ENCODE measurements at places on chromosomes 2 and 18.
A peak's percentile ranks its signal among the peaks of the same experiment; 100 is the strongest.

DNA sequence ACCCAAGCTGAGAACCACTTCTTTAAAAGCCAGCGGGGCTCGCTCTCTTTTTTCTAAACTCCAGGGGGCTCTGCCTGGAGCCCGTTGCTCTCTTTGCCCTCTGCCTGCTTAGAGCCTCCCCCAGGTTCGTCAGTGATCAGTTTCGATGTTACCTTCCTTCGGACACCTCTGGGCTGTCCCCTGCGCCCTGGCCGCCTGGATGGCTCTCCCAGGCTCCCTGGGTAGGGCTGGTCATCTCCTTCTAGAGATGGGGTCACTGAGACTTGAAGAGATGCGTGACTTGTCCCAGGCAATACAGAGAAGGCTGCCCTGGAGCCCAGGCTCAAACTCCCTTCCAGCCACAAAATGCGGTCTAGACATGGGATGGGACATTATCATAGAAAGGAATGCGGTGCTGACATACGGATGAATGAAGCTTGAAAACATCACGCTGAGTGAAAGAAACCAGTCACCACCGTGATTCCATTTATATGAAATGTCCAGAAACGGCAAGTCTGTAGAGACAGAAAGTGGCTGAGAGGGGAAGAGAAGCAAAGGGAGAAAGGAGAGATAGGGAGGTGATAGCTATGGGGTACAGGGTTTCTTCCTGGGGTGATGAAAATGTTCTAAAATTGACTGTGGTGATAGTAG is 14.6 kb downstream of the KCNF1 start:
- DNase-seq: no peak

- peak; percentile 50 for DNase-seq
Measured at GRCh38 chr18:39571511-39571910, 2005.9 kb upstream of the CELF4 start.

DNA sequence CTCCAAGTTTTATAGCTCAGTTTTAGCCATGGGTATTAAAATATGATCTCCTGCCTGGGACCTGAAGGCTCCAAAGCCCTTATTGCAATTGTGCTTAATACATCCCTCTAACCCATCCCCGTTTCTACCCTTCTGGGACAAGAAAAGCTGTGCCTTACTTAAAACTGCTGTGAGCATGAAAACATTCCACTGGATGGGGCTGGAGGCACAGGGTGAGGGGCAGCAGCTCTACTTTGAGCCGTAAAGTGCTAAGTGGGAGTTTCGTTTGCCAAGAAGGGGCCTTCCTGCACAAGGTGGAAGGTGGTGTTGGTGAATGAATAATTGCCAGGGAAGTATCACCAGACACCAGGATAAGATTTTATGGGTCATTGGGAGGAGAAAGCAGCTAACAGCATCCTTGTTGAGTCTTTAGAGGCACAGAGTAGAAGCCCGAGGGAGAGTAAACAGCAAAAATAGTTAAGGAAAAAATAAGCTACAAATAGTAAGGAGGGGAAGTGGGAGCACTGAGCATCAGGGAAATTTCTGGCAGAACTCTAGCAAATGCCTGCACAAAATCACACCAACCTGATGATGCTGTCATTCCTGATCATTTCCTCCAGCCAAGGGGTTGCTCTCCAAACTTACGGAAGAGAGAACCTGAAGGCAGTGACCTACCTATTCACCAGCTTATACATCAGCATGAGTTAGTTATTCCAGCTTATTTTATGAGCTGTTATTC is 218.4 kb downstream of the MREG start:
- no peak for DNase-seq

DNA sequence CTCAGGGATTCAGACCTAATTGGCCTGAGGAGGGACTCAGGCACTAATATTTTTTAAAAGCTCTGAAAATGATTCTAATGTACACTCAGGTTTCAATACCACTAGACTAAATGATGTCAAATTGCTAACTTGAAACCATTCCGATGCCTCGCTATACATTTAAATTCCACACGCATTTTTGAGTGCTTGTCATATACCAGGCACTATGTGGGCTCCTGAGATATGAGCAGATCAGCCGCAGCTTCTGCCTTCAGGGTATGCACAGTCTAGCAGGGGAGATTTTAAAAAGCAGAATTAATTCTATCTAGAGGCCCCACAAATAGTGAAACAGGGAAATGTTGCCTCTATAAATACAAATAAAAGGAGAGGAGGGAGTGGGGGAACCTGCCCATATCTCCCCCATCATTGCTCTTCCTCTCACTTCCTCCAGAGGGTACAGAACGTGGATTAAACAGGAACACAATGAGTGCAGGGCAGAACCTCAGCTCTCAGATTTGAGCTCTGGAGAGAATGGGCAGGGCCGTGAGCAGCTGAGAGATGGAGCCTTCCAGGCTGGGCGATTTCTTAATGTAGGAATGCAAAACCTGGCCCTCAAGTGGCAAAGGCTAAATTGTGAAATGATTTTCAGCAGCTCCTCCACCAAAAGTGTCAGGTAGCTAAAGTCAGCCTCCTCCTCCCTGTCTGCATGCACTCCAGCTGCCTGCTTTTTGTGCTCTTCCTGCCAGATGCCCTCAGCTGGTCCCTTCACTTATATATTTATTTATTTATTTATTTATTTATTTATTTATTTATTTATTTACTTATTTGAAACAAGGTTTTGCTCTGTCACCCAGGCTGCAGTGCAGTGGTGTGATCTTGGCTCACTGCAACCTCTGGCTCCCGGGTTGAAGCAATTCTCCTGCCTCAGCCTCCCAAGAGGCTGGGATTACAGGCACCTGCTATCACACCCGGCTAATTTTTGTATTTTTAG is 24.6 kb upstream of the LBH start:
- no peak for DNase-seq

GRCh38 chr2:109451671-109452070 is 162.1 kb downstream of the SEPTIN10 start:
- DNase-seq: no peak

Measured in COLO829 (cell line).